ENCODE measurements at places on chromosomes 12 and 14.

DNA sequence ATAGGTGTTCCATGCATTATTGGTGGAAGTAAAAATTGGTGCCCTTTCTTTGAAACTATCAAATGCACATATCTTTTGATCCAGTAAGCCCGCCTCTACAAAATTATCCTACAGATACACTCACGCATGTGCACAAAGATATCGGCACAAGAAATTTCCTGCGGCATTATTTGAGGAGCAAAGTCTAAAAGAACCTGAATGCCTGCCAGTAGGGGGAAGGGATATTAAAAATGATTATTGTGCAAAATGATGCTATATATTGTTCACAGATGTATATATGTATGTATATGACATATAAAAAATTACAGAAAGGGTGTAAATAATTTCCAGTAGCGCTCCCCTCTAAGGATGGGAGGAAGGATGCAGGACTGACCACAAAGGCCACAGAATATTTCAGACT lies 24.7 kb upstream of the ADIPOR2 start:
- DNase-seq, result no peak

DNA sequence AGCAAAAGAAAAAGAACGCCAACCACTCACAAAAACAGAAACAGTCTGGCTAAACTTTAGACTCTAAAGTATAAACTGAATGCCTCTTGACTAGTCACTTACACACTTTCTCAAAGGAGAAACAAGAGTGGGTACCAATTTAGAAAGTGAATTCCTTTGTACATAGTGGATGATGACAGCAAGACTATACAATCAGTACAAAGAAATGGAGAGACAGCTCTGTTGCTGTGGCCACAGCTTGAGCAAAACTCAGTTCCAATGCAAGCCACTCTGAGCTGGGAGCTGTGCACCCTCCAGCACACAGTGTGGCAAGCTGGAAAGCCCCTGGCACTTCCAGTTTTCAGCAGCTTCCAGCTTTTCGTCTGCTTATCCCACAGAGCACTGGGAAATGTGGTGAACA lies 21.7 kb downstream of the NT5DC3 start:
- DNase-seq, result no peak

DNA sequence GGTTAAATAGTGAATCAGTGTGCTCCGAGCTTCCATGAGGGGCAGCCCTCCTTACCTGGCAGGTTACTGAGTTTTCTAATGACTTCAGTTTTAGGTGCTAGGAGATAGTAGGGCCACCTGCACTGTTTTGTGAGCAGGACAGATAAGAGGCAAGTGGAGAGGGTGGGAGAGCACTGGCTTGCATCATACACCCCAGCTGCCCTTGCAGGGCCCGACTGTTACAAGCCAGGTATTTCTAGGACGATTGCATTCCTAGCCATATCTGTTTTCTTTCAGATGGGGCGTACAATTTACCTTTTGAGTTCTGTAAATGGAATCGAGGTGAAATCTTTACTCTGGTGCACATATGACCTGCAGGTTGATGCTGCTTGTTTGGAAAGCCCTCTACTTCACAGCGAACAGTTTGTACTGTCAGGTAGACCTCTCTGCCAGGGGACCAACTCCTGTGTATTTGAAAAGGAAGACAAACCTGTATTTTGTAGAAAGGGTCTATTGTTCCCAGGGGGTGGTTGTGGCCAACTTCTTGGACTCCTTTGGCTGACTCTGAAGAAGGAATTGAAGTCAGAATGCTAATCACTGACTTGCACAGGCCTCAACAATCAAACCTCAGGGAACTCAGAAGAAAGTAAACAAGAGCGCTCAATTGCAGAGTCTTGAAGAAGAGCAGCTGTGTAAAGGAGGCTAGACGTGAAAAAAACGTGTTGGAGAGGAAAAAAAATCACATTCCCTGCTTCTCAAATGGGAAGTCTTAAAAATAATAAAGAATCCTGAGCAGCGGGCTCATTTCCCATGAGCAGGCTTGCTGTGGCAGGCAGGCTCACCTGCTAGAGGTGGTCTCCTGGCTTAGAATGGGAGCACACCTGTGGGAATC lies 57.3 kb downstream of the ETV6 start:
- no peak for DNase-seq

DNA sequence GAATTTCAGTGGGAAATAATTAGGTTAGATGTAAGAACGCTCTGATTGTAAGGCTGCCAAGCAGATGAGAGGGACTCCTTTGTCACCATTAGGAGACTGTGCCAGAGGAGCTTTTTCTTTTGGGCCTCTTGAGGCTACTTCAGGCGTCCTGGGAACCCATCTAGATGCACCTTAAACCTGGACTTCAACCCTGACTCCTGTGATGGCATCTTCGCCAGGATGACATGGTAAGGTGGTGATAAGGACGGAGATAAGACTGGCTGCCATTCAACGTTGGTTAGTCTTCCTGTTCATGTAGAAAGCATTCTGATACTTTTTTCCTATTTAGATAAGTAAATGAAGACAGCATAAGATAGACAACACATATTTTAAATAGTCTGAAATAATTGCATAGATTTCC lies 36.3 kb downstream of the STK38L start:
- no peak for DNase-seq

GRCh38 chr14:87002776-87003175 lies 990.2 kb downstream of the GALC start:
- no peak for DNase-seq

GRCh38 chr12:15709551-15709950 lies 79.6 kb downstream of the EPS8 start:
- DNase-seq, result no peak

GRCh38 chr14:68768316-68768715 lies 24.6 kb downstream of the ZFP36L1 start:
- no peak for DNase-seq

DNA sequence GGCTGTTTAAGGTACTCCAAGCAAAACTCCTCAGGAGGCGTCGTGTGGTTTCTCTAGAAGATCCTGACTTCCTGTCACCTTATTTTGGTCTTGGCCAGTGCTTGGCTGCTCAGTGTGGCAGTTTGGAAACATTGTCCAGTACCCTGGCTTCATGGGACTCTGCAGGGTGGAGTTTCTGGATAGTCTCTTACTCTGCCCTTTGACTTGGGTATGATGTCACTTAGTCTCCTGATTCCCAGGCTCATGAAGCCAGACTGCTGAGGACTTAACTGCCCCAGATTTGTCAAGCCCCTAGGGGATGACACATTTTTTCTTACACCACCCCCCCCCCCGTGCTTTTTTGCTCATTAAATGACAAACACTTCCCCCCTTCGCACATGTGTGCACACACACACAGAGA lies 82.7 kb downstream of the ADCK1 start:
- no peak for DNase-seq

GRCh38 chr12:27330846-27331245 lies 1.8 kb upstream of the BMAL2 start:
- no peak for DNase-seq
